ENCODE measurements at places on chromosomes 2 and 18.
A peak's percentile ranks its signal among the peaks of the same experiment; 100 is the strongest.

DNA sequence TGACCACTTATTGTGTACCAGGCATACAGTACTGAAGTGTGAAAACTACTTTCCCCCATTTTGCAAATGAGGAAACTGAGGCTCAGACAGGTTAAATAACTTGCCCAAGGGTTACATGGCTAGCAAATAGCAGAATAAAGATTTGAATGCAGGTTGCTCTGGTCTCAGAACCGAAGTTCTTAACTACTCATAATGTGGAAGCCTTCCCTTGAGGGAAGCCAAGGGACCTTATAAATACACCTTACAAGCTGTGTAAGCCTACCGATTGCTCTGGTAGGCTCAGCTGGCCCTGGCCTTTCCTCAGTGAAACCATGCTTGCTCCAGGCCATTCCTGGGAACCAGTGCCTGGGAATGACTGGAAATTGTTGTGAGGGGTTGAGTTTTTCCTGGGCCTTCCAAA lies 114.6 kb upstream of the CDCA7 start:
- no peak for DNase-seq

DNA sequence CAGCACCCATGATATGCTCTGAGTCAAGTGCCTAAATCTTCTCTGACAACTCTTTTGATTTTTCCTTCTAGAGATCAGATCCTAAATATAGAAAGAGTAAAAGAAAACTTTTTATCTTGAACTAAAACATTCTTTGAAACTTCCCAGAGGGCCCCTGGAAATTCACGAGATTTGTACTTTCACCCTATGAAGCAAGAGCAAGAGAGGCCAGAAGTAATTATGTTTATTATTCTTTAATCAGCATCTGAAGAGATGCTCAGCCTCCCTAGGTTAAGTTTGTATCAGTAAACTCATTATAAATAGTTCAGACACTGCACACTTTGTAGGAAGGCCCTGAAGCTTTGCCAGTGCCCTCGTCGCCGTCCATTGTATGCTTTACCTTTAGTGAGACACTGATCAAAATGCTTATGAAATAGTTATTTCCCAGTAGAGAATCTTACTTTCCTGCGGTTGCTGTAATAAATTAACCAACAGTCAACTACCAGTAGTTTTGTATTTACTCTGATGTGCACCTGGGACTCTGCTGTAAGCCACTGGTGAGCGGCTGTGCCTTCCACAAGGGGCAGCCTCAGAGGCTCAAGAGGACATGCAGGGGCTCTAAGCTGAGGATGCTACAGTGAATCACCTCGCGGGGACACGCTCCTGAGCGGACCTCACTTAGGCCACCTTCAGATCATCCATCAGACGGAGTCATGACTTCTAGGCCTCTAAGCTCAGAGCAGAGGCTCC lies 71.9 kb downstream of the BIN1 start:
- no peak for DNase-seq

DNA sequence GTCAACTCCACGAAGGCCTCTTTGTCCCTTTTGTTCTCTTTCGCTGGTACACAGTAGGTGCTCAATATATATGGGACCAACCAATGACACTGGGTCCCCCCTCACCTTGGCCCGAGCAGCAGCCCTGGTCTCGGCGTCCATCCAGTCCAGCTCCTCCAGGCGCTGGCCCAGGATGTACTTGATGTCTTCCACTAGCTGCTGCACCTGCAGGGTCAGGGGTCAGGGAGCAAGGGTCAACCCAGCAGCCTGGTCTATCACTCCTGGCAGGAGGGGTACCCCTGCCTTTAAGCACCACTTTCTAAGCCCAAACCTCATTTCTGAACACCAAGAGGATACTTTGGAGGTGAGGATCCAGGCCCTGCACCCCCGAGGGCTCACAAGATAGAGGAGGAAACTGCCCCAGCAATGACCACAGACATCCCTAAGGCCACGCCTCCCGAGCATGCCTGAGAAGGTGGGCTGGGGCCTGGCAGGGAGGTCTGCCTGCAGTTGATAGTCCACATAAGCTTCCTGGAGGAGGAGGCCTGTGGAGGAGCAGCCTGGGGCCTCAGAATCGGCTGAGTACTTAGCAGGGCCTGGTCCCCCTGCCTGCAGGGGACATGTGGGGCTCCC lies 4.2 kb downstream of the ECEL1 start:
- no peak for DNase-seq

DNA sequence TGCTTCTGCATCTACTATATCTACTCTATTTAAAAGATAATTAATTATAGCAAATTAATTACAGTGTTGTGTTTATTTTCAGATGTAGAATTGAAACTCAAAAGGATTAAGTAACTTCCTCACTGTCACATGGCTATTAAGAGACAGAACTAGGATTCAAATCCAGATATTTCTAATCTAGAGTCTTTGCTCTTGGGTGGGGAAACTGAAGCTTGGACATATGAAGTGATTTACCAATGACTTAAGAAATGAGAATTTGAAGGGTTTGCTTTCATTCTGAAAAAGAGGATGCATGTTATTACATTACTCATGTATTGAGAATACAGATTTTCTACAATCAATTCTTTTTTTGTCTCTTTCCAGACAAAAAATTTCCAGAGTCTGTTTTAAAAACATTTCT lies 191.5 kb upstream of the SMAD7 start:
- DNase-seq, result no peak

DNA sequence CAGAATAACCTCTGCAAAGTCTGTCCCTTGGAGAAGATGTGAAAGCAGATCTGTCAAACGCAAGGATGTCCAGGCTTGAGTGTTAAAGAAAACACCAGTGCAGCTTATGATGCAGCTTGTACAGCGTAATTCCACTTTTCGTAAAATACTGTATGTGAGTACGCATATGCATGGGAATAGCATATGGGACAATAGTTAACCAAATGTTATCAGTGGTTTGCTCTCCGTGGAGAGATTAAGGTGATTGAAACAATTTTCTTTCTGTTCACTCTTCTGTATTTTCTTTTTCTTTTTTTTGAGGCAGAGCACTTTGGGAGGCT lies 27.2 kb downstream of the ATOH8 start:
- DNase-seq, result no peak

GRCh38 chr2:4528773-4529172 lies 825.4 kb downstream of the DCDC2C start:
- no peak for DNase-seq

- no peak for DNase-seq
Observed at GRCh38 chr18:46096651-46097300, 1.3 kb downstream of the ATP5F1A start.

DNA sequence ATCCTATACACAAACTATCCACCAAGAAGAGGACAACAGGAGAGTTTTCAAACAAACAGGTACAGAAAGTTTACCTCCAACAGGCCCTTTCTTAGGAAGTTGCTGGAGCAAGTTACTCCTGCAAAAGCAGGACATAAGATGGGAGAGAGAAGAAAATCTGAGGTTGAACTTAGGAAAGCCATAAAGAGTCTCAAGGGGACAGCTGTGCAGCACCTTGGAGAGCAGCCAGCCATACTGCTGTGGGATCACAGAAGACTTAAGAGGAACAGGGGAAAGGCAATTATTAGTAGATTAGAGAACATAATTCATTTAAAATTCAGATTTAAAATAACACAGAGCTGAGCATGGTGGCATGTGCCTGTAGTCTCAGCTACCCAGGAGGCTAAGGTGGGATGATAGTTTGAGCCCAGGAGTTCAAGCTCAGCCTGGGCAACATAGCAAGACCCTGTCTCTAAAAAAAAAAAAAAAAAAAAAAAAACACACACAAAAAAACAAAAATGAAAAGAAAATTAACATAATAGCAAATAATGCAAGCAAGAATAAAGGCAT lies 148.1 kb upstream of the SIX3 start:
- DNase-seq, result peak; percentile 3

DNA sequence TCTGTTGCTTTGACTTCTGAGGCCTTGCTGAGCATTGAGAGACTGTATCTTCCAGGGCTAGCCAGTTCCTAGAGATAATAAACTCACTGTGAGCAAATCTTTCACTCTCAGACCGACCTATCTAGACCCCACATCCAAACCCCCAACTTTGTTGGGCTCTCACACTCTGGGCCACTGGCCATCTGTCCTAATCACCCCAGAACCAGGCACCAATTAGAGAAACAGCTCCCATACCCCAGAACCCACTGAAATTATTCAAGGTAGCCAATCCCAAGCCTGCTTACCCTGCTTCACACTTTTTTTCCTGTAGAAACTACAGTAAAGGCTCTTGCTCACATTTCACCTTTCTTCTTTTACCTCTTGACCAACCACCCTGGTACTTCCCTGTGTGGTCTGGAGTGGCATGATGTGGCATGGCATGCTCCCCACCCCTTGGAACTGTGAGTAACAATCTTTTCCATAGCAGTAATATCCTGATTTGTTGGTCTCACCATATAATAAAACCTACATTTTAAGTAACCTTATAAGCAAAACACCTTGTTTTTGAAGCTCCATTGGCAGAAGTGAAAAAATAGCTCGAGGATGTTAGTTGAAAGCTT lies 55.2 kb downstream of the ANKRD12 start:
- DNase-seq, result no peak

DNA sequence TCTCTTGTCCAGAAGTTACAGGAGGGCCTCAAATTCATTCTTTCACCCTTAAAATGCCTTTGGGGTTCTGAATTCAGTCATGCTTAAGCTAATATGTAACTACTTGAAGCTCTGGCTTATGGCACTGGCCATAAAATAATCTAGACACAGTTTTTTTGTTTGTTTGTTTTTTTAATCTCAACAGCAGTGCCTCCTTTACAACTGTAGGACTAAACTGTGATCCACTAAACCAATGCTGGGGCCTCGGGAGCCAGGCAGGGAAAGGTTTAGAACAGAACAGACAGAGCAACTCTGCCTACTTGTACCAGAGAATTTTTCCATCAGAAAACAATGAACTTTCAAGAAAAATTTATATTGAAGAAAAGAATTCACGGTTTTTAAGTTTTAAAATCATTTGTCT lies 1.7 kb downstream of the STAM2 start:
- no peak for DNase-seq

DNA sequence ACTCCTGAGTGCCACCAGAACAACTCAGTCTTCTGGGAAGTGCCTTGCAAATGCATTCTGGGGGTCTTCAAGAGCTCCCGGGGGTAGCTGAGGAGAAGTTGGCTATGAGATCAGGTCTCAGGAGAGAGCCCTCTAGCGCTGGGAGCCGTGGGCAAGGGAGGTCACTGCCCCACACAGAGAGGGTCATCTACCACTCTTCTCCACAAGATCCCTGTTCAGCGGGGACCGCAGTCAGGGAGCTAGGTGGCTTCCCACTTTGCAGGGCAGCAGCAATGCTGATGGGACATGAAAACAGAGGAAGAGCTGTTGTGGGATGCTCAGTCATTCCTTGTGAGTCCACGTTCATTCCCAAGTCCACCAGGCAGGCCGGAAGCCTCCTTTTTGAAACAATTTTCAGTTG lies 66.6 kb downstream of the ACKR3 start:
- DNase-seq, result no peak

- DNase-seq, result no peak
Observed at GRCh38 chr18:13368080-13368813, 149.7 kb downstream of the LDLRAD4 start.

GRCh38 chr18:27661320-27662018 lies 476.4 kb upstream of the CHST9 start:
- DNase-seq, result no peak

DNA sequence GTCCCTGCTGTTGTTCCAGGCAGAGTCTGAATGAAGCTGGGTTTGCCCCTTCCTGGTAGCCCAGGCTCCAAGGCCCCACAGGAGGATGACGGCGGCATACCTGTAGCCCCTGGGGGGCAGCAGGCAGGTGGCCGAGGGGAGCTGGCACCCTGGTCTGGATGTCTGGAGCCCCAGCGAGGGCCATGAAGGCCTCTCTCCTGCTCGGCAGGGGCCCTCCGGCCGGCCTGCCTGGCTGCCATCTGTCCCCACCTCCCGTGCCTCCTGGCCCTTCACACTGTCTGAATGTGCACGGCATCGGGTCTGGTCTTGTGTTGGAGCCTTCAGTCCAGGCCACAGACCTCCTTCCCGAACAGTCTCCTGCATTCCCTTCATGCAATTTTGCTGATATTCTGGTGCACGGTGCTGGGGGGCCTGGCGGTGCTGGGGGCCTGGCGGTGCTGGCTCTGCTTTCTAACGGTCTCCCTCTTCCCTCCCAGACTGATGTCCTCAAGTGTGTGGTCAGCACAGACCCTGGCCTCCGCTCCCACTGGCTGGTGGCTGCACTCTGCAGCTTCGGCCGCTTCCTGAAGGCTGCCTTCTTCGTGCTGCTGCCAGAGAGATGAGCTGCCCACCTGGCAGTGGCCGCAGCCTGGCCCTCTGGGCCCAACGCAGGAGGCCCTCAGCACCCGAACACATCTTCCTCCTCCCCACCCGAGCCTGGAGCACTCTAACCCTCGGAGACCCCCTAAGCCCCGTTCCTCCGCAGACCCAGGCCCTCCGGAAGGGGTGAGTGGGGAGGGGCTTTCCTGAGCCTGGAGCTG lies 13.5 kb downstream of the BOK start:
- no peak for DNase-seq

GRCh38 chr2:199929262-199929661 lies 18.2 kb downstream of the C2orf69 start:
- no peak for DNase-seq

Measured in GDM1 (cell line).